ENCODE measurements at places on chromosomes 13 and 19.

- no peak for DNase-seq
These were observed 14.5 kb downstream of the NLRP12 start for GRCh38 chr19:53809518-53810186.

DNA sequence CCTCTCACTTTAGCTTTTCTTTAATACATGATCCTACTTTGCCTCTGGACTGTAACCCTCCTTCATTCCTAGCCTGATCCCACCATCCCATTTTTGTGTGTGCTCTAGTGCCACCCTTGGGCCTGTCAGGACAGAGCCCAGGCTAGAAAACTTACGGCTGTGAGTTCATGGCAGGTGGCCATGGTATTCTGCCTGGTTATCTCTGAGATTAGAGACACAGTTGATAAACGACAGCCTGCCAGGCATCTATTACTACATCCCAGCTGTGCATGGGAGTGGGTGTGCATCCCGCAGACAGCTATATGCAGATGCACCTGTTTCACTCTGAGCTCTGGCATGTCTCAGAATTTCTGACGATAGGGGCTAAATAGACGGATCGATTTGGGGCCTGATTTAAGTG lies 110.9 kb downstream of the HS6ST3 start:
- DNase-seq: no peak

- DNase-seq: no peak
These were observed 45.5 kb downstream of the EFNB2 start for GRCh38 chr13:106489849-106490568.

DNA sequence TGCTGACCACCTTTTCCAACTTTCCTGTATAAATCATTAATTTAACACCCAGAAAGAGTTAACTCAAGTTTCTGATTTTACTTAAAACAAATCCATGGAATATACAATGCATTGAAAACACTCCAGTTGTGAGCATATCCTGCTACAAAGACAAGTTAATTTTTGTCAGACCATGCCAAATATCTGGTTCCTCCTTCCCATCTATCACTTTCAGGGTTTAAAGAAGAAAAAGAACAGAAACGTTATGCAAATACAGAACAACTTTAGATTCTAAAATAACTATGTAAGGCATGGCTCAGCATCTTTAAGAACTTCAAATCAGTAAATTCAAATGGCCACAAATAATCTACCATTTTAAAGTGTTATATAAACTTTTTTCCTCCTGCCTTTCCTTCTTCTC lies 14.9 kb downstream of the MRPS31 start:
- DNase-seq: no peak

GRCh38 chr19:1136201-1136600 lies 32.4 kb downstream of the GPX4 start:
- no peak for DNase-seq

DNA sequence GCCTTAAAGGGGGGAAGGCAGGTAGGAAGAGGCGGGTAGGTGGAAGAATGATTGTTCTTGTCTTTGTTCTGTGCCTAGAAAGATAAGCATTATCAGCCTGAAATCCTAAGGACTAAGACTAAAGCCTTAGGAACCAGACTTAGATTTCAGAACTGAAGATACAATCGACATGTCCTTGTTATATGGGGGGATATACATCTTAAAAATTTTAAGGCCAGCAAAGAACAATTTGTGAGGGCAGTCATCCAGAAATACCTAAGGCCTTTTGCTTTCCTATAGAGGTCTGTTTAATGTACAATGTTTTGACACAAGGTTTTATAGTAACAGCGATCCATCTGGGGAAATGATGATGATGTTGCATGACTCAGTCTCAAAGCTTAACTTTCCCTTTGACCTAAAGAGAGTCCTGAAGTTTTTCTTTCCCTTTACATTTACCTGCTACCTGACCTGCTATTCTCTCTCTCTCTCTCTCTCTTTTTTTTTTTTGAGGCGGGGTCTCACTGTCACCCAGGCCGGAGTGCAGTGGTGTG lies 20.2 kb upstream of the CEACAM6 start:
- DNase-seq: no peak

- no peak for DNase-seq
These were observed 14.8 kb downstream of the LILRA1 start for GRCh38 chr19:54608205-54608604.

GRCh38 chr13:79477968-79478367 lies 3.0 kb upstream of the NDFIP2 start:
- DNase-seq: no peak

- no peak for DNase-seq
These were observed 21.6 kb downstream of the MAST3 start for GRCh38 chr19:18119013-18119716.

GRCh38 chr19:18219911-18220631 lies 6.2 kb downstream of the PDE4C start:
- no peak for DNase-seq

GRCh38 chr13:76385586-76385985 lies 500.6 kb downstream of the KCTD12 start:
- DNase-seq: no peak

GRCh38 chr19:5690955-5691821 lies 1.1 kb downstream of the RPL36 start:
- DNase-seq: no peak

- DNase-seq: no peak
These were observed 6.5 kb upstream of the SCEL start for GRCh38 chr13:77528834-77529500.

GRCh38 chr13:77431449-77431848 lies 104.1 kb upstream of the SCEL start:
- no peak for DNase-seq

DNA sequence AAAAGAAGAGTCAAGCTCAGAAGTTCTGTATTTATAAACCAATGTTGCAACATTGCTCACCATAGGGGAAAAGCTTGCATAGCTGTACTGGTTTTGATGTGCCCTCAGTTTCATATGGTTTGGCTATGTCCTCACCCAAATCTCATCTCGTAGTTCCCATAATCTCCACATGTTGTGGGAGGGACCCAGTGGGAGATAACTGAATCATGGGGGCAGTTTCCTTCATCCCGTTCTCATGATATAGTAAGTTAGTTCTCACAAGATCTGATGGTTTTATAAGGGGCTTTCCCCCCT lies 73.9 kb downstream of the TNFRSF19 start:
- DNase-seq: no peak

DNA sequence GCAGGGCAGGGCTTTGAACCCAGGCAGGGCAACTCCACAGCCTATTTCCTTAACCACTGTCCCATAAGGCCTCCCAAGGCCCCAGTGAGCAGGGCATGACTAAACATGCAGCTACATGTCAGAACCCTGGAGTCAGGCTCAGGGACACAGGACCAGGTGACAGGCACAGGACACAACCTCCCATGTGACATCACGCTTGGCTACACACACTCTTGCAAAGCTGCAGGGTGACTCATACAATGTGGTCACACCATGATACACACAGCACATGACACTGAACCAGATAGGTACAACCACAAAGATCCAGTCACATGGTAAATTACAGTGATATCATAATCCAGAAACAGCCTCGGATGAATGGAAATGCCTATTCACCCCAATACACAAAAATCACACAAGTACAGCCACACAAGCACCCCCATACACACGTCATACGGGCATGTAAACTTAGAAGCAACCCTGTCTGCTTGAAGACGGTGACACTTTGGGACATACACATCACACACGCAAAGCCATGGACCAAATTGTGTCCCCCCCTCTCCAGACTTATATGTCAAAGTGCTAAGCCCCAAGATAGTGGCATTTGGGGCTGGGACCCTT lies 14.5 kb downstream of the KLK4 start:
- DNase-seq: peak; percentile 57

- DNase-seq: no peak
These were observed 179.8 kb upstream of the NBEA start for GRCh38 chr13:34762312-34762711.

- no peak for DNase-seq
These were observed 33.6 kb downstream of the SKA3 start for GRCh38 chr13:21142766-21143165.

DNA sequence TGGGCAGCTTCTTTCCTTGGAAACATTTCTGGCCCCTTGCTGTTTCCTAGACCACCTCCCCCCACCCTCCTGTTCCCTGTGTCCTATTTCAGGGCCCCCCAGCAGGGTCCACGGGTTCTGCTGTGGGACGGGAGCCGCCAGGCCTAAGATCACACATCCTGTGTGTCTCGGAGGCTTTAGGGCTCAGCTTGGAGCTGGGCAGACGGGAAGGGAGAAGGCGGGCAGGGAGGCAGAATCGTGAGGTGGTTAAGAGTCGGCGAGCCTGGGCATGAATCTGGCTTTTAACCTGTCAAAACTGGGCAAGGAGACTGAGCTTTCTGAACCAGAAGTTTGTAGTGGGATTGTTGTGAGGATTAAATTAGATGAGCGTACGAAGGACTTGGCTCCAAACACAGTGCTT lies 4.8 kb downstream of the KCNC3 start:
- DNase-seq: no peak

- DNase-seq: no peak
These were observed 513.9 kb downstream of the DCT start for GRCh38 chr13:93965587-93965986.

DNA sequence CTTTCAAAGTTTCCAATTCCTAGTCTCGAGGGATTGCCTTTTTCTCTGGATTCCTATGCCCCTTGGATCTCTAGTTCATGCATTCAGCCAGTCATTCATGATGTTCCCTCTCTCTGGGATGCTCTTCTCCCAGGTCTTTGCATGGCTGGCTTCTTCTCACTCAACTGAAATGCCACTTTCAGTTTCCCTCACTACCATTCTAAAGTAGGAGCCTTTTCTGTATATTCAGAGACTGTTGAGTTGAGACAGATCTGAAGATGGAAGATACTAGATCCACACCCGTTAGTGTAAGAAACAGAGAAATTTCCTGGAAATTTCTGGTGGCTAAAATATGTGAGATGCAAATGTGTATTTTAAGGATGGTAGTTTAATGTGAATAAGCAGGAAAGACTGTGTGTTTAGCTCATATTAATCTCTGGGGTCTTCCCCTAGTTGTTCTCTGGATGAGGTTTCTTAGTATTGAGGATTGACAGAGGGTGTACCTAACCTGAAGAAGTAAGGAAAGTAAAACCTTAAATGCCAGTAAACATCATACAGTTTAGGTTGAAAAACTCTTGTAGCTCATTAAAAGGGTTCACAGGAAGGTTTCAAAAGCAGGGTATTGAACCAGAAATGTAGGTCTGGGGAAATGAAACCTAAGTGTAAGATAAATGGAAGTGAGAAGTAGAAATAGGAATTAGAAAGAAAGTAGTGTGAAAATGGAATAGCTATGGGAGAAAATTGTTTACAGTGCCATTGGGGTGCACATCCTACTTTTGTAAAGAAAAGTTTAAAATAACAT lies 331.3 kb downstream of the NDFIP2 start:
- no peak for DNase-seq

Data from GM12892 (cell line).